ENCODE measurements at places on chromosomes 2 and 18.

GRCh38 chr2:63422556-63422955 lies 165.7 kb downstream of the WDPCP start:
- DNase-seq = no peak

GRCh38 chr18:73690222-73690621 lies 457.4 kb downstream of the FBXO15 start:
- DNase-seq = no peak

DNA sequence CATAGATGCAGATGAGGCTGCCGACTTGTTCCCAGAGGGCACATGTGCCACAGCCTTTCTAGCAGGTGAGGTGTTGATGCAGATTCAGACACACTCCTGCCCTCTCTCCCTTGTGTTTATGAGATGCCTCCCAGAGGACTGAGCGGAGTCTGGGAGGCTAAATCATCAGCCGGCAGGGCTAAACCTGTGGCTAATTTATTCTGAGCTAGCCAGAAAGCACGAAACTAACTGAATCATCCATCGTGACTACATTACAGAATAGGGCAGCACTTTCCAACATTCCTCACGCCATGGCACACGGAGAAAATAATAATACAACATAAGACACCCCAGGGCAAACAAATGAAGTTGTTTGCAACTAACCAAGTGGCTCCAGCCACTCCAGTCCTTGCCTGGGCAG lies 101.7 kb upstream of the FZD7 start:
- no peak for DNase-seq

DNA sequence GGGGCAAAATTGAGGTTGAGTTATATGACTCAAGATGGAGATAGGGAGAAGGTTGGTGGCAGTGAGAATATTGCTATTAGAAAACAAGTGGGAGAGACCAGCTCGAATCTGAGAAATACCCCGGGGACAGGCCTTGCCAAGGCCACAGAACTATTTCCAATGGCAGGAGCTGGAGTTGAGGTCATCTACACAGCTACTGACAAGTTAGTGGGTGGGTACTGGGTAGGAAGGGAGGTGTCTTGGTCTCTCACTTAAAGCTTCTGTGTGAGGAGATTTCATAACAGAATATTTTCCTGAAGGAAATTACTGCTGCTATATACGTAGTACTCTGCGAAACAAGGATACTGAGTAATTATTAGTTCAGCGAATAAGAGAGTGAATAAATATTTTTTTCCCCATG lies 69.4 kb upstream of the ITPRID2 start:
- DNase-seq = no peak

- DNase-seq = no peak
Observed at GRCh38 chr2:42844901-42845821, 52.8 kb upstream of the HAAO start.

- no peak for DNase-seq
Observed at GRCh38 chr2:69436596-69436937, 668 bp downstream of the NFU1 start.

Data from NCI-H2081 treated with DMSO at 0.1 percent for 48 hours (cell line).